D341Med (cell line): ENCODE measurements at places on chromosomes 1 and 21.

GRCh38 chr1:154408174-154408777 lies 3.1 kb downstream of the IL6R start:
- no peak for DNase-seq

GRCh38 chr21:16330908-16331268 lies 601.1 kb downstream of the USP25 start:
- DNase-seq = no peak

DNA sequence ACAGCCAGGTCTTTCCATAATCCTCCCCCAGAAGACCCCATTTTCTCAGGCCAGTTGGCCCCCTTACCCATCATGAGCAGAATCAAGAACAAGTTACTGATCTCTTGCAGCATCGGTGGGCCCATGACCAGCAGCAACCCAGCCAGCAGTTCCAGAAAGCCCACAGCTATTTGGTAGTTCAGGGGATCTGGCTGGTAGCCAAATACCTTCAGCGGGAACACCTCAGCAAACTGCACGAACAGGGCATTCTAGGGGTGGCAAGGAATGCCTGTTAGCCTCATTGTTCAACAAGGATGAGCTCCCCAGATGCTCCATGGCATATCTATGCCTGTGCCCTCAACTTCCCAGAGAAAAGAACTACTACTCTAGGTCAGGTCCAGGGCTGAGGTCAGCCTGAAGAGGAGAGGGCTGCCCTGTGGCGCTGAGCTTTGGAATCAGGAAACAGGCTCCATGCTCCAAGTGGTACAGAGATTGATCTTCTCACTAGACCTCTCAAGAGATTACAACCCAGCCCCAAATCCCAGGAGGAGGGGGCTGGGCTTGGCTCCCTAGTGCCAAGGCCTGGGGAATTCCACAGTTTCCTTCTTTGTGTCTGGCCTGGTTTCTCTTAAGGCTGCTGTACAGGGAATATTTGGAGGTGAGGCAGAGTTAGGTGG lies 1.3 kb downstream of the TMEM35B start:
- peak; percentile 60 for DNase-seq

DNA sequence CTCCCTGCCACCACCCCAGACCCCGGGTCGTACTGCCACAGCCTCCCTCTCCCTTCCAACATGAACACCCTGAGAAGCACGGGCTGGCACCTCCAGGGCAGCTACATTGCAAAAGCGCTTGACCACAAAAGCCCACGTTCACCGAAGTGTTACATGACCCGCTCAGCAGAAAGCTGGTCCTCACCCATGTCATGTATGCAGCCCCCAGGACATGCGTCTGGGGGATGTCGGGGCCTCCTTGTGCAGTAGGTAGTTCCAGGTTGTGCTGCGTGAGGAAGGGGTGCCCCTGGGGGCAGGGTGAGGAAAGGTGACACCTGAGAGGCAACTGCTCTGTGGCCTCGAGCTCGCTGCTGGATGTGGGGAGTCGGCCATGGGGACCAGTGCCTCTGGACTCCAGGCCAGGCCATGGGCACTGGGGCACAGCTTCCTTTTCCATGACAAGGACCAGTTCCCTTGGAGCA lies 102.0 kb upstream of the C1orf174 start:
- no peak for DNase-seq

GRCh38 chr1:153991151-153991630 lies 629 bp downstream of the RPS27 start:
- no peak for DNase-seq

- DNase-seq = no peak
These were observed 110.4 kb downstream of the UCK2 start for GRCh38 chr1:165937829-165938228.

- DNase-seq = no peak
These were observed 11.0 kb downstream of the TNN start for GRCh38 chr1:175078629-175079028.

DNA sequence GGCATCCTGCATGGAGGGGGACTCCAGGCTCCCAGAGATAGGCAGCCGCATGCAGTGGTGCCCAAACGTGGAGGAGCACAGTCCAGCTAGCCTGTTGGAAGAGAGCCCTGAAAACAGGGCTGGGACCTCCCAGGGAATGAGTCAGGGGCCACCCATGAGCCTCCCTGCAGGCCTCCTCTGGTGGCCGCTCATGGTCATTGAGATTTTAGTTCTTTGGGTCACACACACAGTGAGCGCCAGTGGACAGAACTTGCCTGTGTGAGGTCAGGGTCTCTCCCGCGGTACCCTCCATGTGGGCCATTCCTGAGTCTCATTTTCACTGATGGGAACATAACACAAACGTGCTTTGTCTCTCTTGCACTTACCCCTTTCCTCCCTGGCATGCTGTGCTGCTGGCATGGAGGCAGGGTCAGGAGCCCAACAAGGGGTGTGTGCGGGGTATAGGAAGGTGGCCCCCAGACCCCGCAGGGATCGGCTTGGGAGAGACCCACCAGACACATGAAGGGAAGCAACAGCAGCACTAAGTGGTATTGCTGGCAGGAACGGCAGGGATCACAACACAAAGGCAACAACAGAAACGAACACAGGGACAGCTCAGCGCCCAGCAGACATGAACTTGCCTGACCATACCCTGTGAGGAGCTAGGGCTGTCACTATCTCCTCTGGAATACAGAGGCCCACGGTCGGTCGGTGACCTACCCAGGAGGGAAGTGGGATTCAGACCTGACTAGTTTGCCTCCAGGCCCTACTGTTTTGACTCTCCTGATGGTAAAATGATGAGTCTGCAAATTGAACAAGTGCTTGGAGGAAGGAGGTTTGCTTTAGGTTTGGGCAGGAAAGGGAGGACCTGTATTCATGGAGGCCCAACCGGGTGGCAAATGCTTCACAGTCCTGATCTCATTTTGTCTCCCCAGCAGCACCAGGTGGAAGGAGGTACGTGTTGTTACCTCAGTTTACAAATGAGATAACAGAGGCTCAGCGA lies 31.8 kb downstream of the ABCG1 start:
- no peak for DNase-seq

GRCh38 chr21:41441546-41441945 lies 15.5 kb downstream of the MX1 start:
- no peak for DNase-seq

GRCh38 chr21:33070744-33070997 lies 730 bp downstream of the OLIG1 start:
- DNase-seq = peak; percentile 67

DNA sequence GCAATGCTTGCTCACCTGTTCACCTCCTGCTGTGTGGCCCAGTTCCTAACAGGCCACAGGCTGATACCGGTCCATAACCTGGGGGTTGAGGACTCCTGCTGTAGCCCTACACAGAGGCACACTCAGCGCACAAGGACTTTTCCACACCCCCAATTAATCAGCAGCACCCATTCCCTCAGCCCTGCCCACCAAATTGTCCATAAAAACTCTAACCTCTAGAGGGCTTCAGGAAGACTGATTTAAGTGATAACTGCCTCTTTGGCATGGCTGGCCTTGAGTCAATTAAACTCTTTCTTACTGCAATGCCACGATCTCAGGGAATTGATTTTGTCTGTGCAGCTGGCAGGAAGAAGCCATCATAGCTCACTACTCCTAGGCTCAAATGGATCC lies 71.3 kb upstream of the MUTYH start:
- no peak for DNase-seq

GRCh38 chr1:245682638-245683628 lies 528.1 kb downstream of the KIF26B start:
- no peak for DNase-seq
